ENCODE measurements at places on chromosomes 7 and 10.

- DNase-seq: no peak
Observed at GRCh38 chr7:45874408-45875131, 1.7 kb upstream of the CCDC201 start.

DNA sequence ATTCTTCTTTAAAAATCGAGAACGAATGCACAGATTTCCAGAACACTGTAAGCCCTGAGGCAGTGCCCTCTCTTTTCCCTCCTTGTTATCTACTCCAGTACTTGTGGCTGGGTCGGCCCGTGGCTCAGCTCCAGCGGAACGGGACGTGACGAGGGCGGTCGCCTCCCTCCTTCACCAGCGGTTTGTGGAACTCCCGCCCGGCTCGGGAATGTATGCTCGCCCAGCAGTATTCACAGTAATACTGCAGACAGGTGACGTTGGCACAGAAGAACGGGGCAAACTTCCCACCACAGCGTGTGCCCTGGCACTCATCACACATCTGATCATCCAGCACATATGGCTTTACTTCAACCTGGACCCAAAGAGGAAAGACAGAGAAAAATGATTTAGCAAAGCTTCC lies 128.5 kb downstream of the BTAF1 start:
- DNase-seq: no peak

DNA sequence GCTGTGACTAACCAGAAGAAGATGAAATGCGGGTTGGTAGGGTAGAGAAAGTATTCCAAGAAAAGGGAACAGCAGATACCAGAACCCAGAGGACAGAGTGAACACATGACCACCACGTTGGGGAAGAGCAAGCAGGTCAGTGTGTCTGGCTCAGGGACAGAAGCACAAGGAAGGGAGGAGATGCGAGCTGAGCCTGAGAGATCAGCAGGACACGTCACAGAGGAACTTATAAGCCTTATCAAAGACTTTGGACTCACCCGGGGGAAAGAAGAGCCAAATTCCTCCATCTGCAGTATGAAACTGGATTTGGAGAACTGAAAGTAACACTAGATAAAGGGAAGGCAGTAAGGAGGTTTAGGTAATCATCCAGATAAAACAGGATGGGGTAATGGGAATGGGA lies 232.1 kb upstream of the NPVF start:
- DNase-seq: no peak

GRCh38 chr7:129671266-129671665 lies 59.7 kb downstream of the NRF1 start:
- DNase-seq: peak; percentile 61

- no peak for DNase-seq
Observed at GRCh38 chr10:649445-649797, 40.0 kb downstream of the DIP2C start.

- no peak for DNase-seq
Observed at GRCh38 chr10:72764151-72764550, 72.2 kb downstream of the MCU start.

DNA sequence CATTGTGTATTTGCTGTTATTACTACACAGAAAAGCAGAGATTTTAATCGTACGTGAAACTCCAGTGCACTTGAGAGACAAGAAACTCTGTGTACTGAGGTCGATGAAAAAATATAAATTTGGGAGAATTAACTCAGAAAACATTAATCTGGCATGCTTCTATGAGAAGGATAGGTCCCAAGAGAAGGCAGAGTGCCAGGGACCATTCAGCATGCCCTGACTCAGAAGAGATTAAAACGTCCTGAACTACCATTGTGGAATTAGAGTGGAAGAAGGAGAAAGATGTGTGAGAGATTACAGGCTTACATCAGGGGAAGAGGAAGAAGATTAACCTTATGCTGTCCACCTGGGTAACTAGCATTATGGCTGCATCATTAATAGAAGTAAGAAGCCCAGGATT lies 72.4 kb downstream of the REEP3 start:
- peak; percentile 43 for DNase-seq

GRCh38 chr7:121520911-121521310 lies 124.8 kb upstream of the FAM3C start:
- DNase-seq: no peak

- DNase-seq: no peak
Observed at GRCh38 chr7:40057292-40057691, 77.1 kb downstream of the MPLKIP start.
